Stimulated activated CD4-positive, alpha-beta T cell treated with anti-CD3 and anti-CD28 coated beads, Interleukin-4, amount 100 ng/mL, for 1 hour (primary cell): ENCODE measurements at places on chromosomes 1 and 21.

DNA sequence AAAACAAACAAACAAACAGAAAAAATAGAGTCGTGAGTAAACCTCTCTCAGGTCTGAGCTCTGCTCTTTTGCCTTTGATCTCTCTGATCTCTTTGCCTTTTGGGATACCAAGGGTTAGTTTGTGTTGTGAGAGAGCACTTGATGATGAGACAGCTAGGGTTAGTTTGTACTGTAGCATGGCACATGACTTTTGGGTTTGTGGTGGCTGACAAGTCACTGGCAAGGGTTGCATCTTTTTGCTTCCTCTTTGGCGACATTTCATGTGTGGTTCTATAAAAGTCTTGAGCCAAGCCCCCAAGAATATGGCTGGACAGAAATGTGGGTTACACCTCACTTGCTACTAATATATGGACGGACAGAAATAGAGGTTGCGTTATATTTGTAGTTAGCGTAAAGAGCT, 60.5 kb downstream of the TESK2 start:
- no peak for DNase-seq

DNA sequence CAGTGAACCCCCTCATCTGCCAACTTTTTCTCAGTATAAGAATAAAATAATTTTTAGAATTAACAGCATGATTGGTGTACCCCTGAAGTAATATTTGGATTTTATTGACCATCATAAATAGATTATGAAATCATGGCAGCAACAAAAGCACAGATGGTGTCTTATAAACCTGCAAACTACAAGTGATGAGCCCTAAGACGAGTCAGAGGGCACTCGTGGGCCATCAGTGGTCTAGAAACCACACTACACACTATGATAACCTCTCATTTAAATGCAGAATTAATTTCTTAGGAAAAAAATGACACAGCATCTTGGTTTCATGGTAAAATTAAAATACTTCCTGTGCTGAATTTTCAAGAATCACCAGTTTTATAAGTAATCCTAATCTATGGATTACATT, 312.4 kb downstream of the PTBP2 start:
- no peak for DNase-seq

- no peak for DNase-seq
Measured at GRCh38 chr1:155934936-155935590, 850 bp upstream of the KHDC4 start.

DNA sequence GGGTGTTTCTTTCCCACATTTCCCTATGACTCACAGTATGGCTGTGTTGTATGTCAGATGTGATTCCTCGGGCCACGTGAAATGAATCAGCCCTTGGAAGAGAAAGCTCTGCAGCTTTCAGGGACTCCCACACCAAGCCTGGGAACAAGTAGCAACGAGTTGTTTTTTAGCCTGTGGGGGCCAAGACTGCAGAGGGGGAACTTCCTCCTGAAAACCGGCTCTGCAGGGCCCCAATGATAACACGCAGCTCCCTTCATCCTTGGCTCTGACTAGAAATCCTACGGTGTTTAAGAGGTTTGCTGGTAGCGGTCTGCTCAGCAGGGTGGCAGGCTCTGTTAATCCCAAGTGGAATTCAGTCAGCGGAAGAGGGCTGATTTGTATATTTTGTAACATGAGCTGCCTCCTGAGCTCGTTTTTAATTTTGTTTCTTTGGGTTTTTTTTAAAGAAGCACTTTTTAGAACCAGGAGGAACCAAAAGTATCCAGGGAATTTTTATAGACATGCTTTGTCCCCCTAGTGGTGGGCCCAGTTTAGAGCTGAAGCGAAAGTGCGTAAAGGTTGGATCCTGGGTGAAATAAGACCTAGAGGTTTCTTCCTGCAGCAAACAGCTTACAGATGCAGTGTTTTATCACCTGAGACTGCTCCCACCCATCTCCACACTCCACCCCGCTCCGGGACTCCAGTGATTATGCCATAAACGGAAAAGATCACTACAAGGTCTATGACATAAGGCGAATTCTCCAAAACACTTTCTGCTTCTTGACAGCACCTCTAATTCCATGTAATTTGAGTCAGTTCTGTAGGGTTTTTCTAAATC, 48.8 kb downstream of the LAMC2 start:
- DNase-seq = no peak

GRCh38 chr21:17784604-17785402, 34.4 kb downstream of the C21orf91 start:
- DNase-seq = no peak

DNA sequence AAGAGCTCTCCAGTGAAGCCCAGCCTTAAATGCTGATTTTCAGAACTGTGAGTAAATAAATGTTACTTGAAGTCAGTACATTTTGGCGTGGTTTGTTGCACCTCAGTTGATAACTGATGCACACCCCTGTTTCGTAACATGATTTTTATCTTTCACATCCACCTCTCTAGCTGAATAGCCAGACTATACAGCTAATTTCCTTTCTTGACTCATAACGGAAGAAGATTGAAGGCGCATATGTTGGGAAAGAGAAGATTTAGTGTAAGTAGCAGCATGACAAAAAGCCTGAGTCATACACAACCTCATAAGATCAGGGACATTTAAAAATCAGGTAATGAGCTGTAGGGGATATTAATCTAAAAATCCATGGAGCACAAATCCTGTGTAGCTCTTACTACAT, 716.2 kb upstream of the ZP4 start:
- DNase-seq = no peak

GRCh38 chr1:58060559-58061170, 485.9 kb downstream of the OMA1 start:
- no peak for DNase-seq

GRCh38 chr21:38853421-38853919, 47.7 kb downstream of the ETS2 start:
- no peak for DNase-seq

DNA sequence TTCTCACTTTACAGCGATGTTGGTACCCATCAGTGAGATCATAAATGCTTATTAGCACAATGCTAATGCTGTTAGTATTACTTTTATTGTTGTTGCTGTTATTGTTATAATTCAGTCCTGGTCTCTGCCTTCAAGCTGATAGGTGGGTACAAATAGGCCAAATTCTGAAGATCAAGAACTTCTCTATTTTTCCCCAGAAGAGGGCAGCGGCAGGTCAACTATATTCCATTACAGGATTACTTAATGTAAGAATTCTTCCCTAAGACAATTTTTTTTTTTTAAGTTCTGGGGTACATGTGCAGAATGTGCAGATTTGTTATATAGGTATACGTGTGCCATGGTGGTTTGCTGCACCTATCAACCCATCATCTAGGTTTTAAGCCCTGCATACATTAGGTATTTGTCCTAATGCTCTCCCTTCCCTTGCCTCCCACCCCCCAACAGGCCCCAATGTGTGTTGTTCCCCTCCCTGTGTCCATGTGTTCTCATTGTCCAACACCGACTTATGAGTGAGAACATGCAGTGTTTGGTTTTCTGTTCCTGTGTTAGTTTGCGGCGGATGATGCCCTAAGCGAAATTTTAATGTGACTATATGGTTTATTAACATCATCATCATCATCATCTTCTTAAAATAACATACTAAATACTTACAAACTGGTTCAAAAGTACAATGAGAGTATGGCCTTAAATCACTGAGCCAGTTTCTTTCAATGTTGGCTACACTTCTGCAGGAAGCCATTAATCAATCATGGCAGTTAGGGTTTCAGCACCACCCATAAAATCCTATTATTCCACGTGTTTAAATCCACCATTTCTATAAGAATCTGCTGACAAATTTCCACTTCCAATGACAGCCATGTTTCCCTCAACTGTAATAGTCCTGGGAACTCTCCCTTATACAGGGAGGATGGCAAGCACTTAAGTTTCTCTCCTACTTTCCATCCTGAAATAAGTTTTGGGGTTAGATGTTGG, 19.2 kb downstream of the SLC19A2 start:
- no peak for DNase-seq

DNA sequence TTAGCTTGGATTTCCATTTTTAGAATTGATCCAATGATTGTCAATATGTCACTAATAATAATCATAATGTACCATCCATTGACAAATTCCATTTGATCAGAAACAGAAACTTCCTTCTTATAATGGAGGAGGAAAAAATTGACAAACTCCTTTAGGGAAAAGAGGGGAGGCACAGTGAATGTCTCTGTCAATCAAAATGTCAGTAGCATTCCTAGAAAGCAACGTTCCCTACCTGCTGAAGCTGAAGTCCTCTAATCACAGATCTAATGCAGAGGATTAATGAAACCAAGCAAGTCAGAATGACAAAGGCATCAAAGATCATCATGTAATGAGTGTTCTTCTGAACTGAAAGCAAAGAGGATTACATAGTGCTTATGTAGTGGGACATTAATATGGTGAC, 22.4 kb downstream of the MCOLN3 start:
- no peak for DNase-seq

GRCh38 chr1:159091180-159091560, 14.6 kb upstream of the AIM2 start:
- no peak for DNase-seq

DNA sequence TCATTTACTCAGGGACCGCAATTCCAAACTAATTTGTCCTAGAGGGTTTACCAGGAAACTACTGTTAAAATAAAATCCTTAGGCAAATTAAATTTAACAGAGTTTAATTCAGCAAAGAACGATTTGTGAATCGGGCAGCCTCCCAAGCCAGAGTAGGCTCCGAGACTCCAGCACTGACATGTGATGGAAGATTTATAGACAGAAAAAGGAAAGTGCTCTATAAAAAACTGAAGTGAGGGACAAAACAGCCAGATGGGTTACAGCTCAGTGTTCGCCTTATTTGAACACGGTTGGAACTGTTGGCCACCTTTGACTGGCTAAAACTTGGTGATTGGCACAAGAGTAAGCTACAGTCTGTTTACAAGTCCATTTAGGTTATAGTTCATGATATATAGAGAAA, 35.2 kb upstream of the RCSD1 start:
- DNase-seq = no peak

GRCh38 chr1:86915737-86916235, 1.4 kb downstream of the HS2ST1 start:
- DNase-seq = no peak

GRCh38 chr1:47524272-47524671, 86.4 kb downstream of the FOXD2 start:
- DNase-seq = no peak

DNA sequence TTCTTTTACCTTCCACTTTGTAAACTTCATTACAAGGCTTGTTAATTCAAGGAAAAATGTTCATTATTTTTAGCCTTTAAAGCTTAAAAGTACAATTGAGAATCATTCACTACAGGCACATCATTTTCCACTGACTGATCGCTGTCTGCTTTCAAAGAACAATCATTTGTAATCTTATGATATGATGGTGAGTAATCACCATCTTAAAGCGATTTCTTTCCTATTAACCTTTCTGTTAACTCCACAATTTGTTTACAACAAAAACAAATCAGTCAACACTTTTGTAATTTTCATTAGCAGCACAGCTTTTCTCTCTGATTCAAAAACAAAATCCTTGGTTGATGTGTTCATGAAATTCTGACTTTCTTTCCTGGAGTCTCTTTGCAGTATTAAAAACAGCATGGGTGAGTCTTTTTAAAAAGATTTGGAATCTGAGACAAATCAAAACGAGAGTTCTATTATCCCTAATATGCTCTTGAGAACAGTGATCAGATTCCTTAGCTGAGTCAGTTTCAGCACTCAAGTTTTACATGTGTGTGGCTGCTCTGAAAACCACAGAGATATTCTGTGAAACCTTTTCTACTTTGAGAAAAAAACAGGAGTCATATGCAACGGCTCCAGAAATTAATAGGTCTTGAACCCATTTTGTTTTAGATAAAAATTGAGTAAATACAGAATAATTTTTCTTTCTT, 145.8 kb upstream of the TMPRSS15 start:
- no peak for DNase-seq

DNA sequence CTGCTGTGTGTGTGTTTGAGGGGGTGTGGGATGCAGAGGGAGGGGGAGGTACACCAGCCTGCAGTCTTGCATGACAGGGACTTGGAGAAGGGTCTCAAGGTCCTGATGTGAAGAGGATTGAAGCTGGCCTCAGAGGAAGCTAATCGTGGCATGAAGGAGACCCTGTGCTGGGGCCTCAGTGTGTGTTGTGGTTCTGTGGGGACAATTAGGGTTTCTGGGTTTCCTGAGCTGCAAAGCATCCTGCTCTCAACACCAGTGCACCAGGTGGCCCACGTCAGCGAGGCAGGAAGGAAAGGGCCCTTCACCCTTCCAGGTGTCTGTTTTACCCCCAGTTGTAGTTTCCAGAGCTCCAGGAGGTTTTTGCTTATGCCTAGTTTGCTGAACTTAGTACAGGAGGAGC, 52.8 kb downstream of the TENT5C start:
- peak; percentile 33 for DNase-seq

DNA sequence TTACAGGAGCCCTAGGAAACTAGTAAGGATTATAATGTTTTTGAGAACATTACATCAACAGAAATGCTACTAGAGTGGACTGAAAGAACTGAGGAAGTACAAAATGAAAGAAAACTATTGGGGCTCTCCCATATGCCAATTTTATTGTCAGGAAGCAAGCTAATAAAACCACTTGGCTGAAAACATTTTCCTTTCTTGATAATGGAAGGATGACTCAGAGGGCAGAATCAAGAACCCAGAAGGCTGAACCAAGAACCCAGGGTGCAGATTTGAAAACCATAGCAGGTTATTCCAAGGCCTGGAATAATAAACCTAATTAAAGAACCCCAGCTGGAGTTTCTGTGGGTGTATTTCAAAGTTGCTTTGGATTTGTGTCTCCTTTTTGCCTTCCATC, 70.7 kb downstream of the RPE65 start:
- DNase-seq = no peak

GRCh38 chr1:78091215-78091813, 45.5 kb downstream of the GIPC2 start:
- no peak for DNase-seq

- no peak for DNase-seq
Measured at GRCh38 chr1:18384471-18384870, 96.3 kb upstream of the KLHDC7A start.

DNA sequence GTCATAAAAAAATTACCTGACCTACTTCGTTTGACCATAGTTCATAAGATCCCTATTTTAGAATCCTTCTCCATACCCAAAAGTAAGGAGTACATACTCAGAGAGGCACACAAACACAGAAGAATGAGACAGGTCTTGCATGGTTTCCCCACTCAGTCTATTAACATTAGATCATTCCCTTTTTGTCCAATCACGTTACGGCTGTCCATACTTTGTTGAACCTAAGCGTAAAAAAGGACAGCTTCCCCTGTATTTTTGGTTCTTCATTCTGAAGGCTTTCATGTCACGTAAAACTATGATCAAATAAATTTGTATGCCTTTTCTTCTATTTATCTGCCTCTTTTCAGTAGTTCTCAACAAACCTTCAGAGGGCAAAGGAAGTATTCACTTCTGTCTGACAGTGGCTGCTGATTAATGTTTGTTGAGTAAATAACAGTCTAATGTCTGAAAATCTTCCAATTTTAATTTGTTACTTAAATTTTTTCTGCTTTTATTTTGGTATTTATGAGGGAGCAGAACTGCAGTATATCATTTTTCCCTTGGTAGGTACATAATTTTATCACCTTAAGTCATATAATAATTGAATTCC, 16.4 kb downstream of the PKN2 start:
- no peak for DNase-seq

GRCh38 chr21:41507521-41508414, at the start of gene TMPRSS2:
TMPRSS2 (minus strand) TSS chr21:41508158; CDS start chr21:41498133, 10,025 bp downstream.
- DNase-seq = no peak
